ENCODE measurements at places on chromosomes 2 and 18. TPM values are rescaled to one million over a fixed set of nuclear protein-coding genes. Genes with fewer than 3 reads are reported as not detected.

DNA sequence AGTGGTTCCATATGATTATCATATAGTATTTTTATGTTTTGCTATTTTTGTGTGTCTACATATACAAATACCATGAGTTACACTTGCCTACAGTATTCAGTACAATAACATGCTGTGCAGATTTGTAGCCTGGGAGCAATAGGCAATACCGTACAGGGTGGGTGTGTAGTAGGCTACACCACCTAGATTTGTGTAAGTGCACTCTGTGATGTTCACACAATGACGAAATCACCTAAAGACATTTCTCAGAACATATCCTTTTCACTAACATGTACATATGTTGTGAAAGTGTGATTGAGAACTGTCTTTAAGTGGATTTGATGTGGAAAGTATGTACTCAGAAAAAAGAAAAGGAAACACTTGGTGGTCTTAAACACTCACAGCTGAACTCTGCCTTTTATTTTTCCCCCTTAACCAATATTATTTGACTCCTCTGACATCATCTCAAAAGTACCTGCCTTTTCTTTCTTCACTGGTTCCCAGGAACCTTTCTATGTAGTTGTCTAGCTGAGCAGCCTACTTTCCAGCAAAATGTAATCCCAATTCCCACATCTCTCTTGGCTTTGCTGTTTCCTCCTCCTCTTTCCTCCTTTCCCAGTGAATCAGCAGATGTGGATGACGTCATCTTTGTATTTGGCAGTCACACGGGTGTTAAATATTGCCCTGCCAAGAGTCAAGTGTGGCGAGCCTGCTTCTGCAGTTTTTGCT is 47.7 kb downstream of the OSBPL6 start:
- DNase-seq, result peak; percentile 86

GRCh38 chr2:19009510-19009909 is 348.9 kb downstream of the OSR1 start:
- DNase-seq, result no peak

DNA sequence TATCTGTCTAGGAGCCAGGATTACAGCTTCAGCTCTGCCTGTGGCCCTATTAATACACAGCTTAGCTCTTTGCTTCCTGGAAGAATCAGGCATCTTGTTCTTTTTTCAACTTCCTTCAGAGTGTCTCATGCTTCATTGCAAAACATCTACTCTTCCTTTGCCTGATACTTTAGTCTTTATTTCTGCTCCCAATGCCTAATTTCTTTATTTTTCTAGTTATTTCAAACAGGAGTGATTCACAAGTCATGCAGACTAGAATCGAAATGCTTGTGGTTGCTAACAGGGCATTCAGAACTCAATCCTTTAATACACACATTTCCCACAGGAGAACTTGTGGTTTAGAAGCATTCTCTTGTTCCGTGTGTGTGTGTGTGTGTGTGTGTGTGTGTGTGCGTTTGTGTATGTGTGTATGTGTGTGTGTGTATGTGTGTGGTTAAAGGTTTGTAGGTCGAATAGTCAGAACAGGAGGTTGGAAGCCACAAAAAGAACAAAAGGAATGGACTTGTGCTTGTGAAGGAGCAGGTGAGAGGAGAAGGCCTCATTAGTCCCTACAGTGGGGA is 28.3 kb upstream of the INSIG2 start:
- DNase-seq, result no peak

DNA sequence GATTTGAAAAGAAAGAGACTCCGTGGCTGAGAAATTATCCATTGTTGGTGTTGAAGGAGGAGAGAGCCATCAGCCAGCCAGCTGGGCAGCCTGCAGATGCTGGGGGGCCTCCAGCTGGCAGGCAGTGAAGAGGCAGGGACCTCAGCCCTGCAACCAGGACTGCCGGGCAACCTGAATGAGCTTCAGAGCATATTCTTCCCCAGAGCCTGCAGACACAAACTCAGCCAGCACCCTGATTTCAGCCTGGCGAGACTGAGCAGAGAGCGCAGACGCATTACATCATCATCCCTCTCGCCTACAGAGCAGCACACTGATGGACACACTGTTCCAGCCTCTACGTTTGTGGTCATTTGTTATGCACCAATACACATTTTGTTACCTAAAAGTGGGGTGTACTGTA is 150.7 kb upstream of the RAB6C start:
- DNase-seq, result no peak

- no peak for DNase-seq
Measured at GRCh38 chr18:64119916-64120315, 29.0 kb downstream of the LINC00305 start.

Gene MOB1A
- 115 TPM for total RNA-seq

Data from NCI-H460 (cell line).